Hepatic stellate cell (primary cell): ENCODE measurements at places on chromosomes 1 and 21.
A peak's percentile ranks its signal among the peaks of the same experiment; 100 is the strongest.

DNA sequence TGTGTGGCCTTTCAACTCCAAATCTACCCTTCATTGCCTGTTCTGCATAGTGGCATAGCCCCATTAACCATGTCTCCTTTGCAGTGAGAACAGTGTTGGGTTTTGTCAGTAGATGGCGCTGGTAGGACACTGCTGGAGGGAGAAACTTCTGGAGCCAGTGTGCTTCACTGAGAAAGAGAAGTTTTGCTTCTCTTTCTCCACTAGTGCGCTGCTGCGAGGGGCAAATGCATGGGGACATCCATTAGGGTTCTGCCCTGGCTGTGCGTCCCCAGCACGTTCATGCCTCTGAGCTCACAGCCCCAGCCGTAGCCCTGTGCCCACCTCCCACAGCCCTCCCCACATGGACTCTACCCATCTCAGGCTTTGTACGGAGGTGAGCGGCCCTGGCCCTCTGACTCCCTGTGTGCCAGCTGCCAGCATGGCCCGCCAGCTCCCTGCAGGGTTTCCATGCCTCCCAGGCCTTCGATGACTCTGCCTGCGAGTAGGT is 53.1 kb downstream of the RIMS3 start:
- peak; percentile 75 for DNase-seq

- DNase-seq, result no peak
Observed at GRCh38 chr21:41086569-41086968, 81.4 kb upstream of the BACE2 start.

- no peak for DNase-seq
Observed at GRCh38 chr21:46117586-46118315, 19.8 kb downstream of the COL6A2 start.

DNA sequence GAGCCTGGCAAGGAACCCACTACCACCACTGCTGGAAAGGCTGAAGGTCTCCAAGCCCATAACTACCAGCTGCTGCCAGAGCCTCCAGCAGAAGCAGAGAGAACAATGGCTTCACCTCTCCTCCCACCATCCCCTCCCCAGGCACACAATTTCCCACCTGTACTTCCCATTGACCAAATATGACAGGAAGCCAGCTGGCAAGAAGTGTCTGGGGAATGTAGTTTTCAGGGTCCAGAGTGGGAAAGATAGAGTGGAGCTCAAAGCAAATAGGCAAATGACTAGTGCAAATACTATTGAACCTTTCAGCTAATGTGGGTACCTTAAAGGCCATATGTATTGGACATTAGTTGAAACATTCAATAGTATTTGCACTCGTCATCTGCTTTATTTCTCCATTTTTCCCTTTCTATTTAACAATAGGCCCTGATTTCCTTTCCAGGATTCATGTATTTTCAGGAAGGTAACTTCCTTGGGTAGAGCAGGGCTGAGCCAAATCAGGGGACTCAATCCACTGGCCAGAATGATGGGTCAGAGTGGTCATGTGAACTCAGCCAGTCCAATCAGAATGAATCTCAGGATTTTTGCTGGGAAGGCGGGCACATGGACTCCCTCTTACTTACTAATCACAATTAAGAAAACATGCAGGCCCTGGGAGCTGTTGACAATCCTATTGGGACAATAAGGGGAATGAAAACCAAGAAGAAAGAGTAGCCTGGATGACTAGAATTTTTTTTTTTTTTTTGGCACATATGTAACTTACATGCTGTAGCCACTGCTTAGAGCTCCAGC is 12.1 kb upstream of the NFYC start:
- no peak for DNase-seq

DNA sequence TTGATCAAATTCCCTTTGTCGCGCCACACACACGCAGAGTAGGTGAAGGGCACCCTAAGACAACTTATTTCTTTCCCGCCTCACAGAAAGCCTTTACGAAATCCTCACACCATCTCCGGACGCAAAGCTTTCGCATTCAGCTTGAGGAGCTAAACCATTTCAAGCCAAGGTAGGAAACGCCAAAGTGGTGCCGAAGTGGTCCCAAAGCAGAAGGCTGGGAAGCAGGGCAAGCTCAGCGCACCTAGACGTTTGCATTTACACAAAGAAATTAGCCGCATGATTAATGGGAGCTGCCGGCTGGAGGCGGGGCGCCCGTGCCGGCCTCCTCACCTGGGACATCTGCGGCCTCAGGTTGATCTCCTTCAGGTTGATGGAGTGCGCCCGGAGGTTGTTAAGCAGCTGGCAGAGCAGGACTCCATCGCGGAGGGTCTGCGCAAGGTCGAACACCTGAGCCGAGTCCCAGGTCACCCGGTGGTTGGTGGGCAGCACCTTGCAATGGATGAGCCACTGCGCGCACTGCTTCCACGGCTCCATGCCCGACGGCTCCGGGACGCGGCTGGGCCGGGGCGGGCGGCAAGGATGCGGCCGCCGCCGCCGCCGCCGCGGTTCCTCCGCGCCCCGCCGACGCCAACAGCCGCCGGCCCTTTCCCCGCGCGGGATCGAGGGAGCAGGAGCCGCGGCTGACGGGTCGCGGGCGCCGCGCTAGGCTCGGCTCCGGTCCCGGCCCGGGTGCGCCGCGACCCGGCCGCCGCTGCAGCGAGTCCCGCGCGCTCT is 457 bp downstream of the VAV3 start:
- DNase-seq, result no peak

DNA sequence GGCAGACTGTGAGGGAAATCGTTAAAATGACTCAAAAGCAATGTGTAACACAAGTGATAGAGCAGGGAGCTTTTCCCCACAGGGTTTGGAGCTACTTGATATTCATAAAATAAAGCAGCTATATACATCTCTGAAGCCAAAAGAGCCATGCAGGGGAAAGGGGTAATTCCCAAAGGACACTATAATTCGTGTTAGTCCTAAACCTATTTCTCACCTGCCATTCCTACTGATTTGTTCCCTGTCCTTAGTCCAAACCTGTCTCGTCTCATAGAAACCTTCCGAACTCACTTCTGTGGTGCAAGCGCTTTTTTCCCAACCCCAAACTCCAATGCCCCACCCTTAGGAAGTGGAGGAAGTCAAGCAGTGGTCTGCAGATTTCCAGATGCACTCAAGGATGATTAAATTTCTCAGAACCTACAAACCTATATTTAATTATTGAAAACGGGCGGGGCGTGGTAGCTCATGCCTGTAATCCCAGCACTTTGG is 946 bp upstream of the HNRNPR start:
- DNase-seq, result peak; percentile 21

- DNase-seq, result no peak
Observed at GRCh38 chr21:27954543-27955165, 987.8 kb upstream of the ADAMTS5 start.

- DNase-seq, result no peak
Observed at GRCh38 chr1:109782927-109783326, 19.2 kb upstream of the EPS8L3 start.

DNA sequence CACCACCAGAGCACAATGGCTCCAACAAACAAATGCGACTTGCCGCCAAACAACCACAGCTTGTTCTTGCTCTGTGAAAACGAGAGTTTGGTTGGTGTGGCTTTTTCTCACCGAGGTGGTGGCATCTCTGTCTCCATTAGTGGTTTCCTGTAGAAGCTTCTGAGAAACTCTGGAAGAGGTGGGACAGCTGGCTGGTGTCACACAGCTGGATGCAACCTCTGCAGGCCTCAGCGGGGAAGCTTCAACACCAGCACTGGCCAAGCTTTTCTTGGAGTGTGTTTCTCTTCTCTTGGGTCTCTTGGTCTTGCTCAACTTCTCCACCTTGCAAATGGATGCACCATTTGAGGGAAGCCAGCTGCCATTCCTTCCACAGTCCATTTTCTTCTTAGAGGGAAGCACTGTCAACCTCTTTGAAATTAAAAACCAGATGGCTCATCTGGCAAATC is 124.8 kb downstream of the KCNN3 start:
- no peak for DNase-seq

DNA sequence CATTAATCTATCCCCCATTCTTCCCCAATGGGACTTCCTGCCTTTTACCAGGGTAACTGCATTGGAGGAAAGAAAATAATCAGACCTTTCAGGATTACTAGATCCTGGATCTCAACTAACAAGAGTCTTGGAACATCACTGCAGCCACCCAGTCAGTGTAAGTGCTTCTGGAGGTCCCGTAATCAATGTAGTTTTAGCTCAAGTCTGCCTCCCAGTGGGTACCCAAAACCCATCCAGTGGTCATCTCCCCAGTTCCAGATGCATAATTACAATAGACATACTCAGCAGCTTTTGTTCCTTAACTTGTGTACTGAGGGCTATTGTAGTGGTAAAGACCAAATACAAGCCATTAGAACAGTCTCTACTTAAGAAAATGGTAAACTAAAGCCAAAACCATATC is 319.1 kb downstream of the GPATCH2 start:
- no peak for DNase-seq

GRCh38 chr1:28601696-28602095 is 9.6 kb downstream of the RAB42 start:
- DNase-seq, result peak; percentile 94

DNA sequence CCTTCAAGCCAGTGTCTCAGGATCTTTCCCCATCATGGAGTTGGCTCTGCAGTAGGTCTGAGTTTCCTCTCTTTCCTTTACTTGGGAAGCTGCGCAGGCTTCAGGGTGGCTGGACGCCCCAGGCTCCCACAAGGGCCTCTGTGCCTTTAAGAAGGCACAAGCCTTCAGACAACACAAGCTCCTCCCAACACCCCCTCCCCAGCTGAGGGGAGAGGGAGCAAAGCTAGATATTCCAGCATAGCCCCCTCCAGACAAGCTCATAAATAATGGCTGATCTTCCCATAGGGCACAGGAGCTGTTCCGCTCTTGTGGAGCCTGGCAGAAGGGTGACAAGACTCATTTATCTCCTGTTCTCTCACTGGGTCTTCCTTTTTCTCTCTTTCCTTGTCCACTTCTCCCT is 27.9 kb upstream of the ATP2B4 start:
- DNase-seq, result no peak

GRCh38 chr1:166062421-166063070 is 104.3 kb downstream of the FAM78B start:
- DNase-seq, result no peak

GRCh38 chr21:31517664-31518414 is 141.7 kb upstream of the SOD1 start:
- no peak for DNase-seq

- DNase-seq, result no peak
Observed at GRCh38 chr1:186569856-186570255, 108.9 kb upstream of the PDC start.

DNA sequence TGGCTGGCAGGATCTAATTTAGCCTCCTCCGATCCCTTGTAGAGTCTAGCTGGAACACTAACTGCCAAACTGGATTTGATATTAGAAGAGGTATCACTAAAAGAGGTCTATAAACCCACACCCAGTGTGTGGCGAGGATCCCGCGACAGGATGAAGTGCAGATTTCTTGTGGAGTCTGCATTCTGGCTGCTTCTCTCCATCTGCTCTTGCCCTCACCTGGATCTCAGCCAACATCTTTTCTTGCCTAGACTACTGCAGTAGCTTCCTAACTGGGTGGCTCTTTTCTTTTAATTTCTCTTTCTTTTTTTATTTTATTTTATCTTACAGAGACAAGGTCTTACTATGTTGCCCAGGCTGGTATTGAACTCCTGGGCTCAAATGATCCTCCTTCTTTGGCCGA is 48.9 kb upstream of the CAPZB start:
- no peak for DNase-seq

DNA sequence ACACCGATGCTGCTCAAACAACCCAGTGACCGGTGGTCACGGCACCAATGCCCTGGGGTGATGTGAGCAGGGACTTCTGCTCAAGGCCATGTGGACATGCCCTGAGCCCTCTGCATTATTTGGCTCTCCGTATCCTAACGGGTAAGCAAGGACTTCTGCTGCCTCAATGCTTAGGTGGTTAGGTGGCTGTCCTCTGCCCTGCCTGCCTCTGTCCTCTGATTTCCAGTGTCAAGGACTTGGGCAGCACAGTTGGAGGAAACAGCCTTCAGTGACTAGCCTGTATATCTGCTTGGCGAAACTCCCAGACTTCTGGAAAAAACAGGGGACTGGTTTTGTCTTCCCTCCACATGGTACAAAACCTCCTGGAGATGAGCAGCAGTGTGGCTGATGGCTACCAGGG is 34.5 kb downstream of the DNAJC11 start:
- no peak for DNase-seq
